ENCODE measurements at places on chromosomes 3 and 15. TPM values are rescaled to one million over a fixed set of nuclear protein-coding genes. Genes with fewer than 3 reads are reported as not detected.

The P2RY14 gene
- not detected for total RNA-seq

DNA sequence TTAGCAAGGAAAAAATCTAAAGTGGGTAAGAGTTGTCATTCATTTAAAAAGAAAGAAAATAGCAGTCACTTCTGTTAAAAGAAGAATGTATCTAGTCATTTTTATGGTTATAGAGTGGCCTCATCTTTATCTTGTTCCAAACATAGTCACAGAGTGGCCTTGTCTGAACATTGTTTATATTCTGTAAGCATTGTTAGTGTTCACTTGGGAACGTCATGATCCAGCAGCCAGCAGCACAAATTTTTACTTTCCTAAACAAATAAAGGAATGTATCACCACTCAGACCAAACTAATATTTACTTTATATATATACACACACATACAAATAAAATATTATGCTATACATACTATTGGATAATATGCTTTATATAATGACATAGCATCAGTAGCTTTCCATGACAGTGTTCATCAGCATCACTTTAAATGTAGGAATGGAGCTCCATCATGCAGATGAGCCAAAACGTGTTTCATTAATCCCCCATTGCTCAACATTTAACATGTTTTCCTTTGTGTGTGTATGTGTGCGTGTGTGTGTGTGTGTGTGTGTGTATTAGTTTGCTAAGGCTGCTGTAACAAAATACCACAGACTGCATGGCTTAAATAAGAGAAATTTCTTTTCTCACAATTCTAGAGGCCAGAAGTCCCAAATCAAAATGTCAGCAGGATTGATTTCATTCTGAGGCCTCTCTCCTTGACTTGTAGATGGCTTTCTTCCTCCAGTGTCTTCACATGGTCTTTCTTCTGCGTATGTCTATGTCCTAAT is 39.6 kb upstream of the GYG1 start:
- no peak for DNase-seq

GRCh38 chr3:61315871-61316270 is 64.6 kb upstream of the FHIT start:
- no peak for DNase-seq

DNA sequence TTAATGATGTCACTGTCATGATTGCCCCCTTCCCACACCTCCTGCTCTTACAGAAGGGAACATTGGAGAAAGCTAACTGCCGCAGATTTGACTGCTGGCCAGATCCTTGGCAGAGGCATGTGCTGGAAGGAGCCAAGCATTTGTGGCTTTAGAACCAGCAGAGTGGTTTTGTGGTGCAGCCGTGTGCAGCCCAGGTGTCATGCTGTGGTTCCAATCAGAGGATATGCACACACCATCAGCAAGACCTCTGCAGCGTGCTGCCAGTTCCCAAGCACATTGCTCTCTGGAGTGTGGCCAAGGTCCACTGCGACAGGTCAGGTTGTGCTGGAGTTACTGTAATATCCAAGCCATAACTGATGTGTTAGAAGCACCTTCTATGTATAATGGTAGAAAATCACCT is 61.6 kb downstream of the OTOL1 start:
- no peak for DNase-seq

DNA sequence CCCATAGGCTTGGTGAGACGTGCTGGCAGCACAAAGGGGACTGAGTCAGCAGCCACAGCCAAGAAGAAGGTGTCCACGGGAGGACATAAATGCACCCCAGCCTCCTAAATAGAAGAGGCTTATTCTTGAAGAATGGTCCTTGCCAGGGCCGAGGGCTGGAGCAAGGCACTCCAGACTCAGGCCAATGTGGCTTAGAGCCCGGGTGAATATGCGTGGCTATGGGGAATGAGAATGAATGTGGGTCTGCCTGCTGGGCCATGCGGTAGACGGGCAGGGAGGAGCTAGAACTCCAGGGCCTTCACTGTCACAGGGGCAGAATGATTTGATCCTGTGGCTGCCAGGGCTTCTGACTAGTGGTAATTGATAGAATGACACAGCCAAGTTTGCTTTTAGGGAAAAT is 34.0 kb downstream of the DHX30 start:
- no peak for DNase-seq

- no peak for DNase-seq
Observed at GRCh38 chr3:177295116-177295515, 97.8 kb upstream of the TBL1XR1 start.

- DNase-seq, result no peak
Observed at GRCh38 chr3:48429960-48430707, at the start of gene PLXNB1. TSS of gene PLXNB1 (minus strand) at chr3:48430086. CDS start at chr3:48424611, 5,475 bp downstream.

- DNase-seq, result no peak
Observed at GRCh38 chr15:44535523-44536301, 1.2 kb upstream of the EIF3J start.

DNA sequence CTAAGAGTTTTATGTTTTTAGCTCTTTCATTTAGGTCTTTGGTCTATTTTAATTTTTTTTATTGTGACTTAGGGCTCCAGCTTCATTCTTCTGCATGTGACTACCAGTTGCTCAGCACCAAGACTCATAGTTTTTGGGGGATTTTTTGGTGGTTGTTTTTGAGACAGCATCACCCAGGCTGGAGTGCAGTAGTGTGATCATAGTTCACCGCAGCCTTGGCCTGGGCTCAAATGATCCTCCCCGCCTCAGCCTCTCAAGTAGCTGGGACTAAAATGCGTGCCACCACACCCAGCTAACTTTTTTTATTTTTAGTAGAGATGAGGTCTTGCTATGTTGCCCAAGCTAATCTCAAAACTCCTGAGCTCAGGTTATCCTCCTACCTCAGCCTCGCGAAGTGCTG is 19.4 kb downstream of the CDV3 start:
- DNase-seq, result no peak

GRCh38 chr3:156606729-156607128 is 51.8 kb upstream of the SSR3 start:
- DNase-seq, result no peak

- no peak for DNase-seq
Observed at GRCh38 chr3:172680684-172681083, 30.2 kb downstream of the NCEH1 start.

DNA sequence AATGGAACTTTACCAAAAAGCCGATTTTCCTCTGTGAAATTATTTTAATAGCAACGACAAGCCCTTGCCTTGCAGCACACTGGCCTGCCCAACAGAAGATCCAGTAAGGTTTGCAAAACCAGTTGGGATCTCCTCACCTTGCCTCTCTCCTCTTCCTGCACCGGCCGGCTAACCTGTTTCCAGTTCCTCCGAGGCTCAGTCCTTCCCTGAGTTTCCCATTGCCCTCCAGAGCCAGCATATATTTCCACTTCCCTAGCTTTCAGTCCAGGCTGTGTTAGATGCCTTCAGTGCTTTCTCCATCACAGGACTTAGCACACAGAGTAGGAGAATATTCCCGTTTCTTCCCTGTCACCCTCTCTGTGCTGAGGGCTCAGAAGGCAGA is 60.3 kb downstream of the NOX5 start:
- DNase-seq, result no peak

- DNase-seq, result no peak
Observed at GRCh38 chr3:53361852-53362251, 14.5 kb upstream of the DCP1A start.

DNA sequence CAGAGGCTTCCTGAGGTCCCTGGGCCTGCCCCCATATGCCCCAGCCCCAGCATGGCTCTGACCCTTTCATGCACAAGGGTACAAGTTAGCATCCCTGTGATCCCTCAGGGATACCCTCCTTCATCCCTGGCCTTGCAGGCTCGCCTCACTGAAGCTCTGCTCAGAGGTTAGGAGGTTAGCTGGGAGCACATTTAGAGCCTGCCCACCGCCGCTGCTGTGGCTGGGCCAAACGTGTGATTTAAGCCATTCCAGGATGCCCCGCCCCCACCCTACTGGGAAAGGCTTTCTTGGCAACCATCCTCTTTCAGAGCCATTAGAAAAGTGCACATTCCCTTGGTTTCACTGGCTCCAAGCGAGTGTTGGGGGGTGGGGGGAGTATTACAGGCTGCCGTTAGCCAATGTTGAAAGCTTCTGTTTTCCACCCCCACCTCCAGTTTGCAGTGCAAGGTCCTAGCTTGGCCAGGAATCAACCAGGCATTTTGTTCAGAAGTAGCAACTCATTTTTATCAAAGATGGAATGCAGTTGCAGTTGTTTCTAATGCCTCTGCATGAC is 6.3 kb upstream of the HES1 start:
- no peak for DNase-seq

Data from Panc1 (cell line).